ENCODE measurements at places on chromosomes 4 and X. TPM values are rescaled to one million over a fixed set of nuclear protein-coding genes. Genes with fewer than 3 reads are reported as not detected.

GRCh38 chrX:31117266-31117665 lies 45.4 kb upstream of the FTHL17 start:
- no peak for DNase-seq

- DNase-seq = no peak
Observed at GRCh38 chr4:141501395-141501794, 135.0 kb upstream of the IL15 start.

- no peak for DNase-seq
Observed at GRCh38 chr4:158211222-158211621, 936 bp downstream of the TMEM144 start.

DNA sequence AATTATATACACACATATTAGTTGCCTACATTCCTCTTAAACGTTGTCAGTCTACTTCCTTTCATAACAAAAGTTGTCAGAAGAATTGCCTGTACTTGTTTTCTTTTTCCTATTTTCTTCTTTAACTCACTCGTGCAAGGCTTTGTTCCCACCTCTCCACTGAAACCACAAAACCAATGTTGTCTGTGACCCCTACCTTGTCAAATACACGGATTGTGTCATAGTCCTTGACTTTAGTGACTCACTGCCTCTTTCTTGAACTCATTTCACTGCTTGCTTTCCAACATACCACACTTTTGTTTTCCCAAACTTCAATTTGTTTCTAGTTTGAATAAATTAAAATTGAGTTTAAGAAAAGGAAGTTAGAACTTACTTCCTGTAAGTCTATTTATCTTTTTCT lies 283.9 kb upstream of the AGA start:
- no peak for DNase-seq

- no peak for DNase-seq
Observed at GRCh38 chr4:27017623-27018022, 157.0 kb downstream of the STIM2 start.

- DNase-seq = no peak
Observed at GRCh38 chr4:152937336-152938236, 1.5 kb downstream of the FHDC1 start.

DNA sequence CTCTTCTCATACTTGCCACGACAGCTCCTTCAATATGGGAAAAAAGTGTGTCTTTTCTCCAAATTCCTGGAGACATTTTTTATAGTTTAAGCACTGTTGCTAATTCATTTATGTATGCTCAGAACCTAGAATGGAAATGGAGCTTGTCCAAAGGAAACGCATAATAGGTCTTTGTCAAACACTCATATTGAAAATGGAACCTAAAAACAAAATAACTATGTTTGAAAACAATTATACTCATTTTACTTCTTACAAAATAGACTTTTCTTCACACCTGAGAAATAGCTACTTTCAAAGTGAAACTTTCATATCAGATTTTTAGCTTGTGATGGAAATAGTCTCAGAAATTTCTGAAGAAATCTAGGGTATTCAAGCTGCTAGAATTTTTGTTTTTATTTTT lies 529.7 kb upstream of the BOD1L1 start:
- DNase-seq = no peak

GRCh38 chr4:112951362-112952312 lies 97.8 kb upstream of the ANK2 start:
- DNase-seq = no peak

- no peak for DNase-seq
Observed at GRCh38 chr4:84470204-84470785, 28.8 kb downstream of the NKX6-1 start.

- no peak for DNase-seq
Observed at GRCh38 chr4:159367781-159368080, 264.9 kb downstream of the RAPGEF2 start.

DNA sequence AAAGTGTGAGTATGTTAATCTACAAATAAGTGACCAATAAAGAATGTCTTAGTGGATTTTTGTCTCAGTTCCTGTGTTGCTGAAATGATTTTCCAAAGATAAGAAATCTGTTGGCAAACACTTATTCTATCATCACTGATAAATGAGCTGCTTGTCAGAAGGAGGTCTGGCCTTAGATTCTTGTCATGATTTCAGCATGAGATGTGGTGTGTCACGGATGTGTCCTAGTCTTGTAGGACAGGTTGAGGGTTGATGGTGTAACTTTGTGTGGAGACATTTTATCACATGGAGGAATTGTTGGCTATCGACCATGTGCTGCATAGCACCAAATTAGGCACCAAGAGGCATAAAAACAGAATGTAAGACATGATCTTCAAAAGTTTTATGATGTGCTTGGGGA lies 31.8 kb upstream of the LIMCH1 start:
- DNase-seq = no peak

GRCh38 chrX:22975786-22976185 lies 24.0 kb upstream of the DDX53 start:
- no peak for DNase-seq

- DNase-seq = no peak
Observed at GRCh38 chr4:5110901-5111300, 59.6 kb downstream of the STK32B start.

ENPP6 gene
- 3.9 TPM for total RNA-seq

RNF128 gene
- total RNA-seq = 67.6 TPM

MMGT1 gene
- 25.0 TPM for total RNA-seq

IL2RG gene
- total RNA-seq = 5.6 TPM

FGB gene
- total RNA-seq = 1.3 TPM

FGF5 gene
- not detected for total RNA-seq

GUCY2F gene
- total RNA-seq = not detected
